Iris pigment epithelial cell (primary cell): ENCODE measurements at places on chromosomes 6 and 20.

- DNase-seq = no peak
These were observed 525 bp upstream of the MAK start for GRCh38 chr6:10838794-10839333.

DNA sequence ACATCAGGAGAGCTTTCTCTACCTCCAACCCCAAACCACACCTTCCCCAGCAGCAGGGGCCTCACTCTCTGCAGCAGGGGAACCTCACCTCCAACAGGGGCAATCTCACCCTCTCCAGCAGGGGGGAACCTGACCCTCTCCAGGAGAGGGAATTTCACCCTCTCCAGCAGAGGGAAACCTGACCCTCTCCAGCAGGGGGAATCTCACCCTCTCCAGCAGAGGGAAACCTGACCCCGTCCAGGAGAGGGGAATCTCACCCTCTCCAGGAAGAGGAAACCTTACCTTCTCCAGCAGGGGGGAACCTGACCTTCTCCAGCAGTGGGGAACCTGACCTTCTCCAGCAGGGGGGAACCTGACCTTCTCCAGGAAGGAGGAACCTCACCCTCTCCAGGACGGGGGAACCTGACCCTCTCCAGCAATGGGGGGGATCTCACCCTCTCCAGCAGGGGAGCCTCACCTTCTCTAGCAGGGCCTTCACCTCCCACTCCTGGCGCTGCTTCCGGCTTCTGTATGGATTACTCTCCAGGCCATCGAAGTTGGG lies 3.1 kb downstream of the B3GALT4 start:
- peak; percentile 66 for DNase-seq

DNA sequence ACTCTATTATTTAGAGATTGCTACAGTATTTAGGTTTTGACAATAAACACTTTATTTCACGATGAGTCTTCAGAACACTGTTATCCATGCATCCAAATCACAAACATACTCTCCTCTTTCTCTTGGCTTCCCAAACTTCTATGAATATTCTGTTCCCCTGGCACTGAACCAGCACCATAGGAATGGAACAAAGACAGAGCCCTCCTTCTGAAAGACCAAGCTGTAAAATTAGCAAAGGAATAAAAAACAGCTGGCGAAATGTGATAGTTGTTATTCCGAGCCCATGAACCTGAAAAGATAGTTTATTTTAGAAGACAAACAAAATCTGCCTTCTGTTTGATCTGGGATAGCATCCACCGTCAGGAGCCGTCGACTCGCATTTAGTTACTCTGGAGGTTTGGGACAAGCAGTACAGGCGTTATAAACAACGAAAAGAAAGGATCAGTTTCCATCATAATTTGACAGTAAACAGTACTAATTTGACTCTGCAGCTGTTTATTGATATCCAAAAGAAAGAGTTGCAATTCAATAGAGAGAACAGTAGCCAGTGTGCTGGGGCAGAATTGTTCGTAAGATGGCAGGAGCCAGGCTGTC lies 161.4 kb downstream of the CLIC5 start:
- DNase-seq = no peak

GRCh38 chr6:26158076-26158580 lies 70.9 kb downstream of the HFE start:
- DNase-seq = no peak

DNA sequence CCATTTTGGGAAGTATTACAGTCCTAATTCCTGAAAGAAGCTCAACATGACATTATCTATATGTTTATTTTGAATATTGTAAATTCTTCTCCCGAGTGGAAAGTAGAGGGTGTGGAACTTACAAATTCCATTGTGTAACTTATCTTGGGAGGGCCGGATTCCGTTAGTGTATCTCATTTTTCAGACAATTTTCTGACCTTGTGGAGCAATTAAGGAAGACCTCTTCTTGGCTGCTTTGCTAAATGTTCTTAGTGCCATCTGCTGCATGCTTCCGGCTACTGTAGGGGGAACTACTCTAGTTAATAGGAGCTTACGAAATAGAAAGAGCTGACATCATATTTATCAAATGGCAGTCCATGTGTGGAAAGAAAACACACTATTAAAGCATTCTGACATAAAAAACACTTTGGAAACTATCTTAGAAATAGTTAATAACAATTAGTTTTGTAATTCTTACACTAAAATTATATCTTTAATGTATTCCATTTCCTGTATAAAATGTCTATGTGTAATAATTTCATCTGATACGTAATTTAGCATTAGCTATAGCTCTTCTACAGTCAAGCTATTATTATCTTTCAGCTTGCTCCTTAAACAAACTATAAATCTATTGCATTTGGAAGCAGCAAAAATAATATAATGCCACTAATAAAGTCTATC lies 41.5 kb upstream of the KCNQ5 start:
- DNase-seq = peak; percentile 89

DNA sequence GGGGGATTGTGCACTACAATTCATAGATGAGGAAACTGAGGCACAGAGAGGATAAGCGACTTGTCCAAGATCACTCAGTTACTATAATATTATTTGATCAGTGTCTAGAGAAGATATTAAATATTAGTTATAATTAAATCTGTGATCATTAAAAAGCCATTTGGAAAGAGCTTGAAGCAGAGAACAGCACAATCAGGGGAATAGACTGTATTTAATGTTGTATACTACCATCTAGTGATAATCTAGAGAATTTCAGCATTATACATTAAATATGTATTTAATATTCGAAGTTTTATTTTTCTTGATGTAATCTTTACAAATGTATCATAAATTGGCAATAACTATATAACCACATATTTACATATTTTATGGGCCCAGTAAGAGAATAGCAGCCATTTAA lies 20.1 kb upstream of the MTCL3 start:
- peak; percentile 32 for DNase-seq

GRCh38 chr6:81790034-81790433 lies 37.6 kb upstream of the TENT5A start:
- no peak for DNase-seq

GRCh38 chr6:72654071-72654621 lies 32.3 kb downstream of the KCNQ5 start:
- DNase-seq = no peak

DNA sequence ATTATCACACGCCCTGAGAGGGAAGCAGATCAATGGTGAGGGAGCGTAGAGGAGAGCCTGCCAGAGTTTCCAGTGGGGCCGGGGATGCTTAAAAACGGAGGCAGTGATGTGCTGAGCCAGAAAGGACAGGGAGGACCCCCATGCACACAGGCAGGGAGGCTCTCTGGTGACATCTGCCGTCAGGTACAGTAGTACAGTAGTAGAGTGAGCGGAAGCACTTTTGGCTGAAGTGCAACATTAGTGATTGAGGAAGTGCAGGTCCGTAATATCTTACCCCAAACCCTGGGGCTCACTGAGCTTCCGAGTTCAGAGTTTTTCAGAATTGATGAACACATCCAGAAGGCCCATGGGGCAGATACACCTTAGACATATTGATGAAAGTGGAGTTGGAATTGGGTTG lies 42.1 kb downstream of the GFRA4 start:
- DNase-seq = no peak

DNA sequence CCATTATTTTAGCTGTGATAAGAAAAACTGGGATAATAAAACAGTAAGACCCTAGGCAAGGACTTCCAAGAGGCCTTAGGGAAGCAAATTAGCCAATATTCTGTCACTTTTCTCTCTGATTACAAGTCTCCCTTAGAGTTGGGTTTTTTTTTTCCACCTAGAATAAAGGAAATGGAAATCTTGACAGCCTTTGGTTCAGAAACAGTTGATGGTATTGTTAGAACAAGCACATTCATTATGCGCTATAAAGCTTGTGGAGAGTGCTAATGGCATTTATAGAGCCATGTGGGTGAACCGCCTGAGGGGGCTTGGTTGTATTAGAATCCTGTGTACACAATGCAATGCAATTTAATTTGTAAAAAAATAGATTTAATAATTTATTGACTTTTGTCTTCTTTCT lies 88.9 kb upstream of the OGFRL1 start:
- no peak for DNase-seq

DNA sequence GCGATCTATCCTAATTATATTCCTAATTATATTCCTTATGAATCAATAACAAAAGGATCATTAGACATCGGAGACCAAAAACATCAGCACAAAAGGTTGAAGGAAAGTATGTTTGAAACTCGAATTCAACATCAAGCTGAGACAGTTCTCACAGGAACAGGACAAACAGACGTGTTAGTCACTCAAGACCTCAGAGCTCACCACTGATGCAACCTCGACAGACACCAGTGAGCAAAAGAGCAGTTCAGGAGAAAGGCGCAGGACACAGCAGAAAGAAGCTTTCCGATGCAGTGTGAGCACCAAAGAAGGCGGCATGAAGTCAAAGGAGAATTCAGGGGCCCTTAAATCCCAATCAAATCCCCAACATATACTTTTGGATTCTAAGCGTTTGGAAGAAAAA lies 6.3 kb upstream of the RAMACL start:
- peak; percentile 96 for DNase-seq

- no peak for DNase-seq
These were observed 46.4 kb downstream of the PDYN start for GRCh38 chr20:1947535-1947846.

GRCh38 chr6:104829183-104829958 lies 30.3 kb downstream of the HACE1 start:
- DNase-seq = no peak

DNA sequence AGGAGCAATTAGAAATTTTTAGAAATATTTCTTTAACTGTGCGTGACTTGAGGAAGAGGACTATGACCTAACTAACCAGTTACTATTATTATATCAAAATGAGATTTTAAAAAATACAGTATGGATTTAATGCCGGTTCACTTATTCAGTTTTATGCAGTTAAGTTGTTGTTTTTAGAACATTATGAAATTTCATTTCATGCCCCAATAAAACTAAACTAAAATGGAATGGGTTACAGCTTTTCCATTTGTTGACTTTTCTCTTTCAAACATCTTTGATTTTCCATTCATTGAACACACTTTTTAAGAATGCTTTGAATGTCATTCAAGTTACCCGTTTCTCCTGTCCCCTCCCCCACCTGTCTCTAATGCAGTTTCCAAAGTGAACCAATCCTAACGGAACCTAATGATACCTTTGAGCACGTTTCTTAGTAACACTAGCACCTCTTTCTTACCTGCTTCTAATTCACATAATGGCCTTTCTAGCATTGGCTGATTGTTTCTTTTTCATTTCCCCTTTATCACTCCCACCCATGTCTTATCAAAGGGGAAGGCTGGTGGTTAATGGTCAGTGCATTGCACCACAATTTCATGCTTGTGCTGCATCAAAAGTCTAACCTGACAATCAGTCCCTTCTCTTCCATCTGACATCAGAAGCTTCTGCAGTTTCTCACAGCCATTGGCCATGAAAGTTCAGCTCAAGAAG lies 262.2 kb upstream of the TAB2 start:
- DNase-seq = no peak

DNA sequence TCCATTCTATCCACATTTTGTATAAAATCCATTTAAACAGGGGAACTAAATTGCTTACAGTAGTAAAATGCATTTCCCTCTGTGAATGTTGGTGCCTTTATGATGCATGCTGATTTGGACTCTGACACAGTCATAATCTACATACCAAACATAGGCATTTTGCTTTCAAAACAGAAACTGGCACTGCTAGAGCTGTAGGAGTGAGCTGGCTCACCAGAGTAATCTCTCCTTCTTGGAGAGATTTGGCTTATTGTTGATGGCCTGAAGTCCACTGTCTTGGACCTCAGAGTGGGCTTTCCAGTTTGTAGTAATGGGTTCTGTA lies 363.2 kb upstream of the FLRT3 start:
- peak; percentile 3 for DNase-seq

DNA sequence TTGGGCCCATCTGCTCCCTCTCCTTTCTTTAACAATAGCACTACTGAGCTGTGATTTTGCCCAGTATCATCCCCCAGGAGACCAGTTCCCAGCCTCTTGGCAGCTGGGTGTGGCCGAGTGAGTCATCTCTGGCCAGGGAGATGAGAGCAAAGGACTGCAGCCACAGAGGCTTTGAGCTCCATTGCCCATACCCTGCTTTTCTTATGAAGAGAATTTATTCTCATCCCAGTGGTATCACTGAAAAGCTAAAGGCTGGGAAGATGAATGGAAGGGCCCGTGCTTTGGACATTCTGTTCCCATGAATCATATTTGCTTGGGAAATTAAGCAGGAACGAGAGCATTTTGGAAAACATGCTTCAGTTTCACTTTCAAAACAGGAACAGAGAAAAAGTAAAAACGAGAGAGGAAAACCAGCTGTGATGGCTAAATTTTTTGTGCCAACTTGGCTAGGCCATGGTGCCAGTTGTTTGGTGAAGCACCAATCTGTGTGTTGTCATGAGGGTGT lies 14.9 kb downstream of the CST3 start:
- DNase-seq = peak; percentile 90

DNA sequence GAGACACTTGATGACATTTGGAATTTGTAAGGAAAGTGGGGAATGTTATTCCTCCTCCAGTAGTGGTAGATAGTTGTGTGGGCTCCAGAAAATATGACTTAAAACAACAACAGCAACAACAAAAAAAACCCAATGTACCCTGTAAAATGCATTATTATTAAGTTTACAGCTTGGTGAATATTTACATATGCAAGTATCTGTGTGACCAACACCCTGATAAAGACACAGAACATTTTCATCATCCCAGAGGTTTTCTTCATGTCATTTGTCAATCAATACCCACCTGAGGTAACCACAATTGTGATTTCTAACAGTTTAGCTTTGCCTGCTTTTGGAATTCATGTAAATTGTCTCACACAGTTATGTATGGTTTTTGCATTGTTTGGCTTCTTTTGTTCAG lies 152.1 kb upstream of the GRIK2 start:
- no peak for DNase-seq

DNA sequence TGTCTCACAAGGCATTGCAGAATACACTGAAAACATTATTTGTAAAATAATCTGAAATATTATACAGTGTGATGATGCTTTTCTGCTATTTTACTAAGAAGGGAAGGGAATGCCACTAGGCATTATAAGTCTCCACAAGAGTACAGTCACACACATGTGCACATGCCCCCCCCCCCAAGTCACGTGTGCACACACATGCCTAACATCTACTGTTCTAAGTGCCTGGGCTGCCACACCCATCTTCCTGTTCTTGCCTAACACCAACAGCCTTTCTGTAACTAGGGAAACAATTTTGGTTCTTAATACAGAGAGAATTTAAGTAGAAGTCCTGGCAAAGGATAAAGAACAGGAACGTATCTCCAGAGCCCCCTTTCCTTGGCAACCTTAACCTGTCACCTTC lies 58.2 kb upstream of the BCLAF1 start:
- DNase-seq = peak; percentile 17

- peak; percentile 9 for DNase-seq
These were observed 149.4 kb upstream of the BMP2 start for GRCh38 chr20:6618051-6618450.

GRCh38 chr20:45934046-45934585 lies 367 bp upstream of the PCIF1 start:
- DNase-seq = peak; percentile 38

GRCh38 chr6:14790976-14791375 lies 454.9 kb upstream of the JARID2 start:
- DNase-seq = no peak

DNA sequence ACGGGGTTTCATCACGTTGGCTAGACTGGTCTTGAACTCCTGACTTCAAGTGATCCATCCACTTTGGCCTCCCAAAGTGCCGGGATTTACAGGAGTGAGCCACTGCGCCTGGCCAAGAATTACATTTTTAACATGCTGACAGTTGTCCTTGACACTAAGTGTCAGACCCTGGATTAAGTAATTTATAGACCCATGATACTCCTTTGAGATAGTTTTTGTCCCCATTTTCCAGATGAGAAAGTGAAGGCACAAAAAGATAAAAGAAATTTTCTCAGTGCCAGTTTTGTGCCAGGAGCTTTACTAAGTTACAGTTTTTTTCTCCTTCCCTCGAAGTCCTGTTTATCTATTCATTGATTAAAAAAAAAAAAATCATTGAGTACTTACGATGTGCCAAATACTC lies 9.8 kb upstream of the EDEM2 start:
- no peak for DNase-seq
